ENCODE measurements at places on chromosomes 11 and 22.
A peak's percentile ranks its signal among the peaks of the same experiment; 100 is the strongest.

DNA sequence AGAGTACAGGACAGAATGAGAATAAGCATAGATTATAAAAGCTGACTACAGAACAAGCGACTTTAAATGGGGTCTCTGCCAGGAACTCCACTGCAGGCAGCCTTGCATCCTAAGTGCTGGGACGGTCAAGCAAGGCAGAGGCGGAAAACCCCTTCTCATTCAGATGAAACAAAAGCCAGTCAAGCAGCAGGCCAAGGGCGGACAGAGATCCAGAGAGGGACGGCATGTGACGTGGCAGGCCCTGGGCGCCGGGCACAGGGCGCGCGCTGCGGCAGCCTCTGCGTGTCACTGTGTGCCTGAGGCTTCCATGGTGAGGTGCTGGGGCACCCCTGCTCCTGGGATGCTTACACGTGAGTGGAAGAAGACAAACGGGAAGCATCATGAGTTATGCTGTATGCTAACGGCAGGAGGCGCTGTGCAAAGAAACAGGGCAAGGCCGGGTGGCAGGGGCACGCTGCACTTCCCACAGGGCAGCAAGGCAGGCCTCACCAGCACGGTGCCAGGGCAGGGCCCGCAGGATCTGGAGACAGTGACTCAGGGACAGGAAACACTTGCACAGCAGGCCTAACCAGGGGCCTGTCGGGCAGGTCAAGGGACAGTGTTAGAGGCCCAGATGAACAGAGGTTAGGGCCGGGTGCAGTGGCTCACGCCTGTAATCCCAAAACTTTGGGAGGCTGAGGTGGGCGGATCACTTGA, 6.2 kb downstream of the TOLLIP start:
- peak; percentile 4 for DNase-seq

DNA sequence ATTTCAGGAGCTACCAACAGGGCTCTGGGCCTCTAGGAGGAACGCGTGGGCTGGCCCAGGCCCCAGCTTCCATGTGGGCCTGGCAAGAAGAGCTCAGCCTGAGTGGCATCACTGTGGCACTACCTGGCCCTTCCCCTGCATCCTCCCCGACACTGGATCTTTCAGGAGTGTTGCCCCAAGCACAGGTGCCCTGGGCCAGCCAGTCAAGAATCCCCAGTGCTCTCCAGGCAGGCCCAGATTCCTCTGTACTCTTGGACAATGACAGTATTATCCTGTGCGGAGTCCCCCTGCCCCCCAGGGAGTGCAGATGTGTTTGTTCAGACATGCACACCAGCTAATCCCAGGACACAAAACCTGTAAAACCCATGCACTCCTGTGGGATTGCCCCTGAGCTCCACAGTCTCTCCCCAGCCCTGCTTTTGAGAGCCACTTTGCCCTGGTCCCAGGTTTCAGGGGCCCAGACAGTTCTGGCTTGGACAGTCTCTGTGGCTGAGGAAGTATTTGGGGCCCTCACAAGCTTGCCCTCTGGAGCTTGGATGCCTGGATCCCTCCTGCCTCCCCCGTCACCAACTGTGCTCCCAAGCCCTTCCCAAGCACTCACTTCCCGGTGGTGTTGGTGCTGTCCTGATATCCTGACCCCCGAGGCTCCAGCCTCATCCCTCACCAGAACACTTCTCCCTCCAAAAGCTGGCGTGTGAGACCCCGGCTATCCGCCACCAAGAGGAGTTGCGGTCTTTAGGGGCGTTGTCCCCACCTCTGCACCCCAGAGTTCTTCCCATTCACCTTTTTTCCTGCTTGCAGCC, 39.9 kb downstream of the KCNC1 start:
- no peak for DNase-seq

DNA sequence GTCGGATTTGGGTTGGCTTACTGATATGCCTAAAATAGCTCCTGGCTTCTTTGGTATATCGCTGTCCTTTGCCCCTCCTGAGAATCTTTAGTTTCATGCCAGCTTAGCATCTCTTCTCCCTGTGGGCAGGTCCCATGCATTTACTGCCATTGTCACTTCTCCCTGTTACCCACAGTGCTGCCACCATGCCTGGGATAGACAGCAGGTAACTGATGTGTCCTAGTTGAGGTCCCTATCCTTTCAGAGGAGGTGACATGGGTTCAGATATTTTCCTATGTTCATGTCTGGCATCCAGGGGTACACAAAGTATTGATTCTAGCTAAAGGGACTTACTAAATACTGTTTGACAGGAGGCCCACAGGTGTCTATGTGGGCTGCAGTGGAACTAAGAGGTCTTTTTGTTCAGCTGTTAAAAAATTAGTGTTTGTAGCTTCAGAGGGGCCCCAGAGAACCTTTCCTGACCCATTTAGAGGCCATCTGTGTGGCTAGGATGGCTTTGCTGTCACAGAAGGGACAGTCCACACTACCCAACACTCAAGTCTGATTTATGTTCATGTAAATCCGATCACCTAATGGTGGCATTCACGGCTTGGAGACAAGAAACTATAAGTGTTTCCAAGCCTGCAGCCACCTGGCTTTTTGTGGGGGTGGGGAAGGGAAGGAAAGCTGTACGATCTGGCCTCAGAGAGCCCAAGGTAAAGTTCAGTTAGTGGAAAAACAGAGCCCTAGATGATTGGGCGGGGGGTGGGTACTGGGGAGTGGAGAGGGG, 8.5 kb downstream of the TIMP3 start:
- no peak for DNase-seq

GRCh38 chr11:117456027-117456720, 128.5 kb downstream of the CEP164 start:
- no peak for DNase-seq

- no peak for DNase-seq
Observed at GRCh38 chr22:36756031-36756430, 19.9 kb downstream of the IFT27 start.

DNA sequence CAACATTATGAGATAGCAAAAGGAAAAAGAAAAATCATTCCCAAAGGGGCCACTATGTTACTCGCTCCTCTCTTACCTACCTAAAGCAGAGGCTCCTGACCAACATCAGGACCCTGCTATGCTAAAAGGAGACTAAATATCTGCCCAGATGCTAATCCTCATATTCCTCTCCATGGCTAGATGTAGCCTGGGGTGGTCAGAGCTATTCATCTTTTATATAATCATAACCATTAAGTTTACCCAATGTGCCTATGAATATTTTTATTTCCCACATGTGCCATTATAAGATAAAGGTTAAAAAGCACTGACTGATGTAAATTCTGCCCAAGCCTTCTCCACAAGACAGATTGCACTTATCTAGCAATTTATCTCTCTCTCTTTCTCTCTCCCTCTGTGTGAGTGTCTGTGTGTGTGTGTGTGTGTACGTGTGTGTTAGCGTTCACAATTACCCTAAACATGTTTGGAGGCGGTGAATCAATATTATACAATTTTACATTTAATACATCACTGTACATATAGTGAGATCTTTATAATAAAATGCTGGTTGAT, 41.2 kb upstream of the ANO5 start:
- DNase-seq = no peak

DNA sequence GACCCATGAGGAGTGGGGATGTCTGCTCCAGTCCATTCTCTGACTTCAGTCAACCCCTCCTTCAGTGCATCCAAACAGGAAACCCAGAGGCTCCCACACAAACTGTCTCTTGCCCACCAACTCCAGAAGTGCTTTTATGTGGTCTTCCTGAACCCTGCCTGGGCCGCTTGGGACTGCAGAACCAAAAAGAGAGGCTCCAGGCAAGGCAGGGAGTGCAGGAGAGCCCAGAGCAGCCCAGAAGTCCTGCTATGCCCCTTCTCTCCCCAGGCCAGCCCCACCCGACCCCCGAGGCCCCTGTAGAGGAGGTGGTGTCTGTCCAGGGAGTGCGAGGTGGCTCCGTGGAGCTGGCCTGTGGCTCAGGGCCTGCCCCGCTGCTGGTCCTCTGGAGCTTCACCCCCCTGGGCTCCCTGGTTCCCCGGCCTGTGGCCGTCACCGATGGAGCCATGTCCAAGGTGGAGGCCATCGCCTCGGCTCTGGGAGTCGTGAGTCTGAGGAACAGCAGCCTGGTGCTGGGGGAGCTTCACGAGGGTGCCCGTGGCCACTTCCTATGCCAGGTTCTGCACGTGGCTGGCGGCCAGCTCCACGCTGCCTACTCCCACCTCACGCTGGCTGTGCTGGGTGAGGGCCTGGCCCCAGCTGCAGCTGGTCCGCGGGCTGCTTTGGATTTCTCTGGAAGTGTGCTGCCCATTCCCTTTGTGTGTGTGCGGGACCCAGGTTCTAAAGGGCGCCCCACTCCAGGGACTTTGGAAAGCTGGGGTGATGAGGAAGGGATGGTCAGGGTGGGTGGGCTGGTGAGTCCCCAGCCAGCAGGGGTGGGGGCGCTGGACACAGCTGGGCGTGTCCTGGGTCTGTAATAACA, 1.8 kb downstream of the VSIG10L2 start:
- DNase-seq = no peak

DNA sequence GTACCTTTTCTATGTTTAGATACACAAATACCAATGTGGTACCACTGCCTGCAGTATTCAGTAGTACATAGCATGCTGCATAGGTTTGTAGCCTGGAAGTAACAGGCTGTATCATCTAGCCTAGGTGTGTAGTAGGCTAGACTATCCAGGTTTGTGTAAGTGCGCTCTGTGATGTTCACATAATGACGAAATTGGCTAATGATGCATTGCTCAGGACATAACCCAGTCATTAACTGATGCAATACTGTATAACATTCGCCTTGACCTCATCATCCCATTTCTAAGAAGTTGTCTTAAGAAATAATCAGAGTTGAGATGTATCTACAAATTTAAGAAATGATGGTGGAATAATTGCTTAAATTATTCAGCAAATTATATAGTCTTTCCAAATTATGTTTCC, 116.0 kb upstream of the TIMP3 start:
- DNase-seq = no peak

DNA sequence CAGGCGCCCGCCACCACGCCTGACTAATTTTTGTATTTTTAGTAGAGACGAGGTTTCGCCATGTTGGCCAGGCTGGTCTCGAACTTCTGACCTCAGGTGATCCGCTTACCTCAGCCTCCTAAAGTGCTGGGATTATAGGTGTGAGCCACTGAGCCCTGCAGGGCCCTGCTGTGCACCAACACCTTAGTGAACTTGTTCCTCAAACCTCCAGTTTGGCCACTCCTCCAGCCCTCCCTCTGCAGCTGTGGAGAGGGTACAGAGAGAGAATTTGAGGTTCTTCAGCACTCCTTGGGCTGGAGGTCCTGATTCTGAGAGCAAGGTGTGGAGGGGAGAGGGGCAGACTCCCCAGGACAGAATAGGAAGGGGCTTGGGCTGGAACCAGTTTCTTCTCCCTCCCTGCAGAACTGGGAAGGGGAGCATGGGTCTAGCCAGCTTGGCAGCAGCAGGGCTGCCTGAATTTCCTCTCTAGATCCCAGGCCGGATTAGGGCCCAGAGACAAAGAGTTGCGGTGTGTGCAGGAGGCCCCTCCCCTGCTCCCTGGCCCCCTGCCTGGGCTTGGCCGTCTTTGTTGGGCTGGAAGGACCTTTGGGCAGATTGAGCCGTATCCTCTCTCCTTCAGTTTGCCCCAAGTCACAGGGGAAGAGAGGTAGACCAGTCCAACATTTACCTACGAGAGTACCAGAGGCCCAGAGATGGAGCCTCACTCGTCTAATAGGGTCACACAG, 2.3 kb upstream of the PEX16 start:
- no peak for DNase-seq

- DNase-seq = no peak
Observed at GRCh38 chr11:117654281-117655255, 142.4 kb downstream of the DSCAML1 start.

GRCh38 chr22:26466196-26466595, 17.4 kb downstream of the HPS4 start:
- DNase-seq = no peak

DNA sequence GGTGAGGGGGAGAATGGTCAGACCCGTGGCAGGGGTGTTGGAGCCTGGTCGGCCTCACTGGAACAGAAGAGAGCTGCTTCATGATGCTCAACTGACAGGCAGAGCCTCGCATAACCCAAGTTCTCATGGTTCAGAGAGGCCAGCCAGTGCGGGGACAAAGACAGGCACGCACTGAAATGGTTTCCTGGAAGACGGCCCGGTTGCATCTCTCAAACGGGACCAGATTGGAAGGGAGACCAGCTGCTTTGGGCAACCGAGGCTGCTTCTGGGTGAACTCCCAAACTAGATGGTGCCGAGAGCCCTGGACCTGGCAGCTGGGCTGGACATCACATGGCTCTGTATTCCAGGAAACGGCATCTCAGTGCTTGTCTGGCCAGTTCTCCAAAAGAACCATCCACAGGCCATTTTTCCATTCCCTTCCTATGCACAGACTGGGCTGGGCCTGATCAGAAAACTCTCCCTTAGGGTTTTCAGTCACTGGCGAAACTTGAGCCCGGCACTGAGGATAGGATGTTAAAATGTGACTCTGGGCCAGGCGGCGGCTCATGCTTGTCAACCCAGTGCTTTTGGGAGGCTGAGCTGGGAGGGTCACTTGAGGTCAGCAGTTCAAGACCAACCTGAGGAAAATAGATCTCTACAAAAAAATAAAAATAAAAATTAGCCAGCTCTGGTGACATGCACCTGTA, 80.1 kb upstream of the PRODH start:
- no peak for DNase-seq

DNA sequence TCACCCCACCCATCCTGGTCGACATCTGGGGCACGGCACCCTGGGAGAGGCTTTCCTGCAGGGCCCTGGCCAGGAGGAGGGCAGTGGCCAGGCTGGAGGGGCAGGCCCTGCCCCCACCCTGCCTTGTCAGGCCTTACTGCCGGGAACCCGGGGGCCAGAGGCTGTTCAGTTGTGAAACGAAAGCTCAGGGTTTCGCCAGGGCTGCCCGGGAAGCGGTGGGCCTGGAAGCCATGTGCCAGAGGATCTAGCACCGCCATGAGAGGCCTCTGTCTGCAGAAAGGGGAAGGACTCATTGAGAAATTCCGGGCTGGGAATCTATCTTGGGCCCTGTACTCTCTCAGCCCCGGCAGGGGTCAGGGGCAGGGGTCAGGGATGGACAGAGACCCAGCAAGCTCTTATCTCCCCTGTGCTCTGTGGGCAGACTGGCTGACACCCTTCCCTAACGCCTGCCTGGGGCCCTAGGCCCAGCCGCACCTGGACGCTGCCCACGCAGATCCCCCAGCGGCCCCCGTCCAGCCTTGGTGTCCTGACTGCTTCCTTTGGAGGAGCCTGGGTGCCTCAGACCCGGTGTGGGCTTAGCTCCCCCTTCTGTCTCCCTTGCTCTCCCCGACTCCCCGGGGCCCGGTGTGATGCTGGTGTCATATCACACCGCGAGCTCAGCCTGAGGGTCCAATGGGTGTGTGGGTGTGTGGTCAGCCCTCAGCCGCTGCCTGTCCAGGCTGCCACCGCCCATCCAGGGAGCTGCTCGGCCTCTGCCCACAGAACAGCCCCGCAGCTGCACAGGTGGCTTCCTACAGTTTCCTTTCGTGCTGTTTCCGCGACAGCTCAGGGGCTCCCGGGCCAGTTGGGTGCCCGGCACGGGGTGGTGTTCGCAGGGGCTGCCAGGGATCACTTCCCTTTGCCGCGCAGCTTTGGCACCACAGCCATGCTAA, 6.5 kb downstream of the PIM3 start:
- DNase-seq = peak; percentile 81

Data from hepatocyte (in vitro differentiated cells).